ENCODE measurements at places on chromosomes 3 and 15. TPM values are rescaled to one million over a fixed set of nuclear protein-coding genes. Genes with fewer than 3 reads are reported as not detected.

LRRC57 gene
- 31.1 TPM for total RNA-seq

DNA sequence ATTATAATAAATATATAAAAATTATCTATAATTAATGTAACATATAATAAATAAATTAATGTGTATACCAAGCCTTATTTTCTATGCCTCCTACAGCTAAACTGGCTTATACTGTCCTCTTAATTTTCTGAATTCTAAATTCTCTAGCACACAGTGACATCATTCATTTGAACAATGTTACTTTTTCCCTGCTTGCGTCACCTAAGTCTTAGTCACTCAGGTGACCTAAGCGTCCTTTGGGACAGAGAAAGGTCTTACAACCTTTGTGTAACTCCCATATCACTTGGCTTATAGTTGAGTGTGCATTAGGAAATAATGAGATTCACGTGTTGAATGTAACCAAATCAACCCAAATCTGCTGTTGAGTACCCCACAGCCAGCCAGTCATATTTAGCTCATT lies 48.5 kb upstream of the KCNMB2 start:
- no peak for DNase-seq

ARPP21 gene
- total RNA-seq, result not detected

FEZF2 gene
- not detected for total RNA-seq

DNA sequence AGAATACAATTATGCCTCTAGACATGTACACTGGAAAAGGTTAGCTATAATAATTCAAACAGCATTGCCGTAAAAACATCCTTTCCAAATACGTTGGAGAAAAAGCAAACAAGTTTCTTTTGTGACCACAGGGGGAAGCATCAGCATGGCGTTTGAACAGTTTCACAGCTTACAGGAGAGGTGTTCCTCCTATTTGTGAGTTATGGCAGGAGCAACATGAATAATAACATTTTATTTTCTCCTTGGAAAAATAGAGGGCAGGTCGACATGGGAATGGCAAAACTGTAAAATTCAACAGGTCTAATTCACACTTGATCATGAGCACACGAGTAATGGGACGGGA lies 39.7 kb upstream of the GADL1 start:
- no peak for DNase-seq

- no peak for DNase-seq
Observed at GRCh38 chr15:47511261-47511660, 206.0 kb upstream of the SEMA6D start.

FOXB1 gene
- not detected for total RNA-seq

RLBP1 gene
- total RNA-seq, result not detected
